Dermis blood vessel endothelial cell (primary cell): ENCODE measurements at places on chromosomes 3 and 15. TPM values are rescaled to one million over a fixed set of nuclear protein-coding genes. Genes with fewer than 3 reads are reported as not detected.
A peak's percentile ranks its signal among the peaks of the same experiment; 100 is the strongest.

GRCh38 chr3:12891985-12892839, 50.8 kb upstream of the RPL32 start:
- DNase-seq = peak; percentile 73

GRCh38 chr15:73935547-73935946, 9.3 kb downstream of the LOXL1 start:
- no peak for DNase-seq

DNA sequence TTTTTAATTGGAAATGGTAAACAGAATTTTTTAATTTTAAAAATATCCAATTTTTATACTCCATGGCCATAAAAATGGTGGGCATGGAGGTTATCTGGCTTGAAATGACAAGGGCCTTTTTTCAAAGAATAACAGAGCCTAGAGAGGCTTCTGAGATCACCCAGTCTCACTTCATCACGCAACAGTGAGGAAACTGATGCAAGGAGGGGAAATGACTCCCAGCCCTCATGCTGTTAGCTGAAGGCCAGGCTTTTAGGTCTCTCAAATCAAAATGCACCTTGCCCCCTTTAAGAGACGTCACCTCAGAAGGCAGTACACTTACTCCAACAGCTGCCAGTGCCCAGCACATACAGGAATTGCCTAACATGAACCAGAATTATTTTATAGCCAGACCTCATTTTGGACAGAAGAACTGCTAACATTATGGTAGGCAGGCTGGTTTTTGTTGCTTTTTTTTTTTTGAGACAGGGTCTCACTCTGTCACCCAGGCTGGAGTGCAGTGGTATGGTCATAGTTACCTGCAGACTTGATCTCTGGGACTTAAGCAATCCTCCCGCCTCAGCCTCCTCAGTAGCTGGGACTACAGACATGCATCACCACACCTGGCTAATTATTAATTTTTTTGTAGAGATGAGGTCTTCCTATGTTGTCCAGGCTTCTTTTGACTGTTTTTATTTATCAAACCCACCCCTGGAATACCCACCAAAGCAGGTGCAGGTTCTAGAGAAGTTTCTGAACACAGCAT, 9.1 kb downstream of the RAB43 start:
- DNase-seq = peak; percentile 73

- no peak for DNase-seq
Observed at GRCh38 chr15:33915571-33916407, 52.5 kb upstream of the CHRM5 start.

DNA sequence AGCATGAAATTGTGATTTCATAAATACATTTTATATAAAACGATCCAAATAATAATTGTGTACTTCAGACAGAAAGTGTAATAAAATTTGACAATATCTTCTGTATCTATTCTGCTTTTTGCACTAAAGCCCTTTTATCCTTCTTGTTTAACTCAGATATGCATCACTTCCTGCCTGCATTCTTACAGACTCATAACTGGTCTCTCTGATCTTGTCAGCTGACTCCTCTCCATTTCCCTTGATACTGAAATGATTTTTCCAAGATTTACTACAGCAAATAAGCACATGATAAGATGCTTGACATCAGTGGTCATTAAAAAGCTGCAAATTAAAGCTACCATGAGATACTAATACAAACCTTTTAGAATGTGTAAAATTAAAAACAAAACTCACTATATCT, 25.3 kb upstream of the SI start:
- no peak for DNase-seq

DNA sequence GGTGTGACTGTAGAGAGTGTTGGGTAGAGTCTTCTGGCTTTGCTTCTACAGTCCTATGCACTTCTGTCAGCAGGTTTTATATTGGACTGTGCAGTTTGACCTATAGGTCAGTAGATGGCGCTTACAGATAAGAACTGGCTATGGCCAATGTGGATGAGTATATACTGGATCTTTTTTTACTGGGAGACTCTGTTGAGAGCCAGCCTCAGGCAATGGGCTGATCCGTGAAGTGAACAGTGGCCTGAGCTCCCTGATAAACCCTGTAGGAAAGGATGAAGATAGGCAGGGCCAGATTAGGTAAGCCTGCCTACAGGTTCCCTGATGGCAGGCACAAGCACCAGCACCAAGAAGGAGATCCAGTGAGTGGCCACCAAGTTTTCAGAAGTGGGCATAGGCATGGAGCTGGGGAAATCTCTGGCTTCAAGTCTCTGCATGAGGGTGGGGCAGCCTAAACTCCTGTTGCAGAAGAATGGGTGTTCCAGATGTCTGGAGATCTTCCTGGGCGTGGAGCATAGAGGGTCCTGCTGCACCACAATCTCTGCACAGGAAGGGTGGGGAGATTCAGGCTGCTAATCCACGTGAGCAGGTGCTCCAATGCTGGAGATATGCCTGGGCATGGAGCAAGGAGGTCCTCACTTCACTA, 326.0 kb upstream of the SGO1 start:
- peak; percentile 62 for DNase-seq

DNA sequence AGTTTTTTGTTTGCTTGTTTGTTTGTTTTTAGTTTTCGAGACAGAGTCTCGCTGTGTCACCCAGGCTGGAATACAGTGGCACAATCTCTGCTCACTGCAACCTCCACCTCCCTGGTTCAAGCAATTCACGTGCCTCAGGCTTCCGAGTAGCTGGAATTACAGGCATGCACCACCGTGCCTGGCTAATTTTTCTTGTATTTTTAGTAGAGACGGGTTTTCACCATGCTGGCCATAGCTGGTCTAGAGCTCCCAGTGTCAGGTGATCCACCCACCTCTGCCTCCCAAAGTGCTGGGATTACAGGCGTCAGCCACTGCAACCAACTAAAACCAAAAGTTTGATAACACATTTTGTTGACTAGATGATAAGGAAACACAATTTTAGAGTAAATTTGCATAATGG, 372.7 kb downstream of the FGF12 start:
- DNase-seq = no peak

DNA sequence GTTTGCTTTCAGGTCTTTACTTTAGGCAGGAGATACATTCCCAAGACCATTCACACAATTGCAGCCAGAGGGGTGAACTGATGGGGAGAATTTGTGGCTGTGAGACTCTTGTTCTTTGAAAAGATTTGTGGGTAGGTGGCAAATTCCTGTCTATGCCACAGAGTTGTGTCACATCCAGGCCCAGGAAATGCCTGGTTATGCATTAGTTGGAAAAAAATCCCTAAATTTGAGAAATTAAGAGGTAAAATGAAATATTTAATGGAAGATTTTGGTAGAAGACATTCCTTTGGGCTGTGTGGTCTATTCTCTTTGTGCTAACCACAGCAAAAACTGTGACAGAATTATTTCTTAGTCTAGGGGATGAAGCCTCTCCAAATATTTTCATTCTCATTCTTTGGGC, 28.8 kb downstream of the SAMMSON start:
- no peak for DNase-seq

DNA sequence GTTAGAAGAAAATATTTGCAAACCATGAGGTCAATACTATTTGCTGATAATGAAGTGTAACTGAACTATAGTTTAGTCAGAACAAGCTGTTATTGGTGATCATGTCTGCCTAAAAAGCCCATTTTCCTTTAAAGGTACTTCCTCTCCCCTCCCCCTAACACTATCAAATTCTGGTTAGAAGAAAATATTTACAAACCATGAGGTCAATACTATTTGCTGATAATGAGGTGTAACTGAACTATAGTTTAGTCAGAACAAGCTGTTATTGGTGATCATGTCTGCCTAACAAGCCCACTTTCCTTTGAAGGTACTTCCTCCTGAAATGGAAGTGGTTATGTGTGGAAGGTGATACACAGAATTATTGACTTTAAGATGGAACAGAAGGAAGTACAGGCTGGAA, 46.9 kb downstream of the PROS1 start:
- DNase-seq = no peak

DNA sequence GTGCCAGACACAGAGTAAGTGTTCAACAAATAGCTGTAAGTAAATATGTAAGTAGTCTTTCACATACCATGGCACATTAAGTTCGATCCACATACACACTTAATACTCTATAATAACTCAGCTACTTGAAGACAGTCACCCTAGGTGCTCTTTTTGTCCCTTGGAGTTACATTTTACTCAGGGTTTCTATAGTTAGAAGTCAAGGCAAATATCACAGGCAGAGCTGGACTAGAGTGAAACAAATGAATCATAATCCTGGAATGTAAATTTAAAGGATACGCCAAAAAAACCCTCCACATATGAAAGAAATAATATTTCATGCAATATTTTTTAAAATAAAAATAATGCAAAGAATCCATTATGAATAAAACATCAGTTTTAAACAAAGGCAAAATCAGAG, 461.8 kb downstream of the MAGI1 start:
- DNase-seq = no peak

DNA sequence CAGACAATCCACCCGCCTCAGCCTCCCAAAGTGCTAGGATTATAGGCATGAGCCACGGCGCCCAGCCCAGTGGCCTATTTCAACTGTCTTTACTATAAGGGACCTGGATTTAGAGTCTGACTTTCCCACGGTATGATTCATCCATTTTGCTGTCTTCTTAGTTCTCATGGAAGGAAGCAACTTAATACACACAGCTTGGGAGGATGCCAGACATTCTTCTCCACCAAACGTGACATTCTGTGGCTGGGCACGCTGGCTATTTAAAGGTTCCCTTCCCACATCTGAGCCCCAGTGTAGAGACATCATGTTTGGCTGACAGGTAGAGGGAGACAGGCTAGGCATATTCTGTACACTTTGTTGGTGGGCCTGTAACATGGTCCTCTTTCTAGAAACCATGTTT, 26.2 kb downstream of the FAM43A start:
- peak; percentile 100 for DNase-seq

GRCh38 chr3:172107403-172107802, 68.0 kb downstream of the FNDC3B start:
- DNase-seq = no peak

DNA sequence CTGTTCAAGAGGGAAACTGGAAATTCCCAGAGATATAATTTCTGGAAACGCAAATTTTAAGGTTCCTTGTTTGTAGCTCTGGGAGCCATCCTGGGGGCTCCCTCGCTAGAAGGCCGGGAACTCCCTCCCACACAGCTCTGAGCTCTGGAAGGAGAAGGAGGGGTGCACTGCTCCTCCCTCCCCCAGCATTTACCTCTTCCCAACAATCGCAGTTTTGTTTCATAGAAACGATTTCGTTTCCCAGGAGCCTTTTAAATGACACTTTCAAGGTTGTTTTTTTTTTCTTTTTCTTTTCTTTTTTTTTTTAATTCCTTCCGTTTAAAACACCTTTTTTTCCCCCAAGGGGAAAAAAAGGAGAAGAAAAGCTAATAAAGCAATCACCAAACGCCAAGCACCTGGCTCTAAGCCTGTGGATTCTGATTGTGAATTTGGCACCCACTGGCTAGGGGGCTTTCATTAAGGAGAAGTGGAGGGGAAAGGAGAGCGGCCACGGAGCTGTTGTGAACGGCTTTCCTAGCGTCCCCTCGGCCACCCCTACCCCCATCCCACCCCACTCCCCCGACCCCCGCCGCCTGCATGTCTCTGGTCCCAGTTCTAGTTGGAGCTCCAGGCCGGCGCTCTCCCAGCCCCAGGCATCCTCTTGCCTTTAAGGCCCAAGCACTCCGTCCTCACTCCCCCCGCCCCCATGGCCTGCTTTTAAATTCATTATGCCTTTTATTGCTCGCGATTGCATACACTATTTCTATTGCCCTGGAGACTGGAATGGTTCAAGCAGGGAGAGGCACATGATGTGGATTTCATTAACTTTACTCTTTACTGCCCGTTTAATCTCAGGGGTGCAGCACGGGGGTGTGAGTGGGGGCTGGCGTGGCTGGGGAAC, 13.6 kb upstream of the CCDC33 start:
- no peak for DNase-seq

DNA sequence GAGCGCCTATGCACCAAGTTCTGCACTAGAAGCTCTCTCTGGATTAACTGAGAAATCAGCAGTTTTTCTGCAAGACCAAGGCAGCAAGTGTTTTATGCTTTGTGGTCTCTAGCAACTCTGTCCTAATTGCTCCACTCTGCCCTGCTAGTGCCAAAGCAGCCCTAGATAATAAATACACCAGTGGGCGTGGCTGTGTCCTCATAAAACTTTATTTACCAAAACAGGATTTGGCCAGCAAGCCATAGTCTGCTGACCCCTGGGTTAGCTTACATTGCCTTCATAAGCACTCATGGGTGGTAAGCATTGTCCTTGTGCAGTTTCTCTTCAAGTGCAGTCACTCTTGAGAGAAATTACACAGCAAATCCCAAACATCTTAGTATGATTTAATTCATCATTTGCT, 30.7 kb upstream of the SLC24A5 start:
- no peak for DNase-seq

DNA sequence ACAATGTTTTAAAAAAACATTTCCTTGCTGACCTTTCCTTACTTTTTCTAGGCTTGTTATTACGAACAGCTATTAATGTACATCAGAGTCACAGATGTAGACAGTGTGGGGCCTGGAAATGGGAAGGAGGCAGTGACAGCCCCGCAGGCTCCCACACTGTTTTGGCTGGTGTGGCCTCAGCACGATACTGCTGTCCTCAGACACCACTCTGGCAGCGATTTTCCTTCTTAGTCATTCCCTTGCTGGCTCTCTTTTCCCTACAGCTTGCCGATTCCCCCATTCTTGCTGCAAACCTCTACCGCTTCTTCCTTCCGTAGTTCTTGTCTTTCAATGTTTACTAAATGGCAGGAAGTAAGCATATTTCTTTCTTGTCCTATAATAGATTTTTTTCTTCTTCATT, 113.1 kb downstream of the ABI3BP start:
- DNase-seq = no peak

- peak; percentile 62 for DNase-seq
Observed at GRCh38 chr3:46930166-46930944, 46.2 kb downstream of the CCDC12 start.

GRCh38 chr3:77871436-77871835, 831.5 kb downstream of the ROBO2 start:
- DNase-seq = no peak

- no peak for DNase-seq
Observed at GRCh38 chr15:67085818-67086636, 20.6 kb downstream of the SMAD3 start.

GRCh38 chr15:45117308-45118130, 3.4 kb downstream of the DUOXA2 start:
- DNase-seq = no peak

- DNase-seq = no peak
Observed at GRCh38 chr15:42737529-42738328, 801 bp upstream of the CDAN1 start.

Gene OSTN
- total RNA-seq = not detected in 2 replicates

Gene SLC28A1
- total RNA-seq = not detected in 2 replicates

Gene CGNL1
- 16.3 and 21.1 TPM in 2 replicates for total RNA-seq

Gene A4GNT
- not detected in 2 replicates for total RNA-seq

Gene IP6K1
- total RNA-seq = 57.3 and 89.1 TPM in 2 replicates

Gene POPDC2
- 0.33 and 1.7 TPM in 2 replicates for total RNA-seq

Gene MEGF11
- not detected in 2 replicates for total RNA-seq

Gene ISL2
- total RNA-seq = 0.56 and 1.2 TPM in 2 replicates

Gene RPUSD2
- 14.0 and 14.8 TPM in 2 replicates for total RNA-seq

Gene CNTN4
- total RNA-seq = 0.17 TPM in 1 of 2 replicates, not detected in the other
